ENCODE measurements at places on chromosomes 13 and 19.
A peak's percentile ranks its signal among the peaks of the same experiment; 100 is the strongest.

GRCh38 chr19:1069009-1069779, 2.2 kb downstream of the ARHGAP45 start:
- peak; percentile 78 for DNase-seq

DNA sequence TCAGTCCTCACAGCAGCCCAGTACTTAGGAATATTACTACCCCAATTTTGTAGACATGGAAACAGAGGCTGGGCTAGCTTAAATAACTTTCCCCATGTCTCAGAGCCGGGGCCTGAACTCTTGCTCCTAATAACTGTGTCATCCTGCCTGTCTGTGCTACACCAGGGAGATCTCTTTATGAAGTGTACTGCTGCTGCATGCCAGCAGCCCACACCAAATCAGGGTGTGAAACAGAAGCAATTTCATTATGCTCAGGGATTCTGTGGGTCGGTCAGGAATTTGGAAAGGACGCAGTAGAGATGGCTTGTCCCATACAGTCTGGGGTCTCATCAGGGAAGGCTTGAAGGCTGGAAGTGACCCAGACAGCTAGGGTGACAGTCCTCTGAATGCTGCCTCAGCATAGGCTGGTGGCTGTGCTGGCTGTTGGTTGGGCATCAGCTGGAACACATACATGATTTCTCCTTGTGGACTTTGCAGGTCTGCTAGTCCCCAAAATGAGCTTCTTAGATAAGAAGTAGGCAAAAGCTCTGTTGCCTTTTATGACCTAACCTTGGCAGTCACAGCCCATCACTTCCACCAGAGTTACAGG, 22.6 kb downstream of the ZNF507 start:
- DNase-seq, result no peak

DNA sequence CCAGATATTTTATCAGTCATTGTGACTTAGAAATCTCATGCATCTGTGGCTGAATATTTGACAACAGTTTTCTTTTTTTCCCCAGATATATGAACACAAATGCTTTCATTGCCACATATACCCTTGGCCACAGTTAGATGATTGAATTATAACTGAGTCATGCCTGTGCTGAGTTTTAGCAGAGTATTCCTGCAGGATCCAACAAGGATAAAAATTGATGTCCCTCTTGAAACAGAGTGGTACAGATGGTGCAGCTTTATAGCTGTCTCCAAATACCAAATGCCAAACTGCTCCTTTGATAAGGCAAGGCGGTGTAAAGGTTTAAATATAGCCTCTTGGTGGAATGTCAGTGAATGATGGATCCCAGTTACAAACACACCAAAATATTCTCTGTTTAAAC, 428.5 kb downstream of the GPC6 start:
- no peak for DNase-seq

DNA sequence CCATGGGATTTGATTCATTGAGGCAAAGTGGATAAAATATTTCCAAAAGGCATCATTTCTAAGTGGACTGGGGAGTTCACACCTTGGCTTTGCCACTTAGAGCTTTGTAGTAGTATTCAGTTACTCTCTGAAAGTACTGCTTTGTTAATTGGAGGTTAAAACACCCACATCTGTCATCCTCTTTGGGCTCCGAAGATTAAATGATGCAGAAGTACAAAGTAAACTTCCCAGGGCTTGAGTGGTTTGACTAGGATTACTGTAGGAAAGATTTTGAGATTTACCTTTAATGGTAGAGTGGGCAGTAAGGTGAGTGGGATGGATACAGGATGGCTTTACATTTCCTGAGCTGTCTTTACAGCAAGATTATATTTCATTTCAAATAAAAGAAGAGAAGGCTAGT, 42.4 kb downstream of the WASF3 start:
- no peak for DNase-seq

GRCh38 chr19:16073481-16073880, 2.8 kb upstream of the TPM4 start:
- DNase-seq, result no peak

DNA sequence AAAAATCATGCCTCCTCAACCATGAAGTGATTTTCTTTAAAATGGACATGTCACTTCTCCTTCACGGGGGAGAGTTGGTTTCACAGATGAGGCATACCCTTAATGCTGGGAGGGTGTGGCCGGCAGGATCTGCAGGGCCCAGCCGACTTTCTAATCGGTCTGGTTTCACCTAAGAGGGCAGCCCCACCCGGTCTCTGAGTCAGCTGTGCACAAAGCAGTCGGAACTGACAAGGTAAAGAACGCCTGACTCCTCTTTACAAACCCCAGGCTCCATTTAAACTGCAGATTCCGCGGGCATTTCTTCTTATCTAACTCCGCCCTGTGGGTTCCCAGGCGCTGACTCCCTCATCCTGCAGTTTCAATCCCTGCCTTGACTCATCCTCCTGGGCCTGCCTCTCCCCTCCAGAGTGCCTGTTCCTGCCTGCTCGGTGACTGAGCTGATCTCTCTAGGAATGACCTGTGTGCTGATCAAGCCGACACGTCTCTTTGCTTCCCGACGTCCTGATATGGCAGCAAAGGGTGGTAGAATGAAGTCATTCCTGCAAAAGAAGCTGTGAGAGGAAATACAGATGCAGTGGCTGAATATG, 63.4 kb downstream of the EFNB2 start:
- no peak for DNase-seq

DNA sequence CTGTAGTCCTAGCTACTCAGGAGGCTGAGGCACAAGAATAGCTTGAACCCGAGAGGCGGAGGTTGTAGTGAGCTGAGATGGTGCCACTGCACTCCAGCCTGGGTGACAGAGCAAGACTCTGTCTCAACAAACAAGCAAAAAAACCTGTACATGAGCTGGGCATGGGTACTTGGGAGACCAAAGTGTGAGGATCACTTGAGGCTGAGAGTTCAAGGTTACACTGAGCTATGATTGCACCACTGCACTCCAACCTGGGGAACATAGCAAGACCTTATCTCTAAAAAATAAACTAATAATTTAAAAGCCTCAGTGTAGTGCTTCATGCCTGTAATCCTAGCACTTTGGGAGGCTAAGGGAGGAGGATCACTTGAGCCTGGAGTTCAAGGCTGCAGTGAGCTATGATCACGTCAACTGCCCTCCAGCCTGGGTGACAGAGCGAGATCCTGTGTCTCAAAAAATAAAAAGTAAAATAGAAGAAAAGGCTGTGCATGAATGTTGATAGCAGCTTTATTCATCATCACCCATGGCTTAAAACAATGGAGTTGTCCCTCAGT, 12.3 kb upstream of the DOCK6 start:
- no peak for DNase-seq

DNA sequence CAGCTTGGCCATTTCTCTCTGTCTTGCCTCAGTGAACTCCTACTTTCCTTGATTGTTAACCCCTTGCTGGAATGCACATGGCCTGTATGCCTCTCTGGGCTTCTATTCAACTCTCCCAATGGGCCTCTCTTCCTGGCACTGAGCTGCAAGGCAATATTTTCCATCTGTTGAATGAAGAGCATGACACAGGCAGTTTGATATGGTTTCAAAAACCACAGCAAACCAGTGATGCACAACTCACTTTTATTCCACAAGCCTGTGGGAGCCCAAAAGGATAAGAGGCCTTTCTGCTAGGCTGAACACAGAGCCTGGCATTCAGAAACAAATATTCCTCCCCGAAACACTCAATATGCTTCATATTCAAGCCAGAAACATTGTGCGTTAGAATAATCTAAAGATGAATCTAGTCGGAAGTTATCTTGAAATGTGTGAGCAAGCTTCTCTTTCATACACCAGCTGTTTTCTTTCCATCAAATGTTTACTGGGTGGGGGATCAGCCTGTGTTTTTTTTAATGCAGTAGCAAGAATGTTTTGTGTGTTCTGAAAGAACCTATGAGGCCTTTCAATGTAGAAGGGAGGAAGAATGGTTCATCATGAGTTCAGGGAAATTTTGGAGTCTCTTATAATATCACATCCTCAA, 443.1 kb upstream of the SPRY2 start:
- no peak for DNase-seq

DNA sequence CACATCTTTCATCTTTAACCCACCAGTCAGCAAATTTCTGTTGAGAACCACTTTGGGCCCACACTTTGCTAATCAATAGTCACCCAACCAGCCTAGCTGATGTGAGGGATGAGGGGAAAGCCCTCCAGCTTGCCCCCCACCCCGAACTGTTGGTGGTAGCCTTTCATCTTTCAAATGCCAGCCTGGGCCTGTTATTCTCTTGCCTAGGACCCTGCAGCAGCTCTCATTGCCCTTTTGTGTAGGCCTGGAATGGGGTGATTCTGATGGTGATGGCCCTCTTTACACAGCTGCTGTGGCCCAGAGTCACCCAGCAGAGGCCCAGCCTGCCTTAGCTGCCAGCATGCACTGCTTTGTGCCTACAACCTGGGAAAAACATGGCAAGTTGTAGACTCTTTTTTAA, 294.5 kb downstream of the SLC7A1 start:
- DNase-seq, result no peak

GRCh38 chr19:4909156-4909896, at the start of gene UHRF1:
UHRF1 (plus strand) TSS chr19:4909501; CDS start chr19:4910886, 1,385 bp downstream.
- no peak for DNase-seq

DNA sequence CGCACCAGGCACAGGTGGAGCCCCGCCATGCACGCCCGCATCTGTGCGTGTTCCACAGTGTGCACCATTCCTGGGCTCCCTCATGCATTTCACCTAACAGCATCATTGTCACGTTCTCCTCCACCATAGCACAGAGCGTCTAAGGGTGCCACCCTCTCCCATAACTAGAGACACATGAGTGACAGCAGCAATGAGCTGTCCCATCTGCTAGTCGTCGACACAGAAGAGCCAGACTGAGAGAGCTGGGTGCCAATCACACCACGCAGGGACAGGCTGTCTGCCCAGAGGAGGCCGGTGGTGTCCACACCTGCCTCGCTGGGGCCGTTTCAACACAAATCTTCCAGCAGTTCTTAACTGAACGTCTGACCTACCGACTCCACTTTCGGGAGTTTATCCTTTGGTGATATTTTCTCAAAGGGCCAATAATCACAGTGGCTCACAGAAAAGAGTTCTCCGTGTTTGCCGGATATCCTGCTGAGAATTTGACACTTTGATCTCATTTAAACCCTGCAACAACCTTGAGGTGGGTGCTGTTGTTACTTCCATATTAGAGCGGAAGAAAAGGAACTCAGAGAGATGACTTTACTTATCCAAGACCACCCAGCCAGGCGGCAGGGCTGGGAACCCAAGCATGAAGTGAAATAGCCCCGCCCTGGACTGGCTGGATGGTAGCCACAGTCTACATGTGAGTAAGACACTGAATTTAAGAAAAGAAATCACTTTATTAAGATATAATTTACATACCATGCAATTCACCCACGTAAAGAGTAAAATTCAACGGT, 16.2 kb downstream of the CLEC11A start:
- DNase-seq, result no peak

DNA sequence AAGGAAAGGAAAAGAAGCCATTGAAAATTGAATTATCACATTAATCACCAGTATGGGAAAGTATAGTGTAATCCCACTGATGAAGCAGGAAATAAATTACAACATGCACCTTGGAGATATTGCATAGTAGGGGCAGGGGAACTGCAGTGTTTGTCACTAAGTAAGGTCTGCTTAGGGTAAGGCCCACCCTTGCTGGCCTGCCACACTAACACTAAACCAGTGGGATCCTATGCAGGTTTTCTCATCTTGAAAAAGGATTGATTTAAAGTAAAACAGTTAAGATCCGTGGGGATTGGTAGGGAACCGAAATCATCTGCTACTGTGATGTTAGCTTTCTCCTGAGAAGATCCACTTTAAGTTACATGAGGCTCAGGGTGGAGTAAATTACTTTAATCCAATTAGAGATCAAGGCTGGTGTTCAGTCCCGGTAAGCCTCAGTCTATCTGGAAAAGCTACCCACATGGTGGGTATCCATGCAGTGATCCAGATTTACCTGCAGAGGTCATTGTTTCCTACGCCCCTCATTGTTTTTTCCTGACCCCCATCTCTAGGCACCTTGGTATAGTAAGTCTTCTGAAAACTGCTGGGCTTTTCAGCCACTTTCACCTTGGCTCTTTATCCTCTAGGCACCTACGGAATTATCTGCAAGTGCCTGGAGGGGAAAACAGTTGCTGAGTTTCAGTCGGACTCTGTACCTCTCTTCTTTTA, 1014.9 kb upstream of the ATXN8OS start:
- no peak for DNase-seq

DNA sequence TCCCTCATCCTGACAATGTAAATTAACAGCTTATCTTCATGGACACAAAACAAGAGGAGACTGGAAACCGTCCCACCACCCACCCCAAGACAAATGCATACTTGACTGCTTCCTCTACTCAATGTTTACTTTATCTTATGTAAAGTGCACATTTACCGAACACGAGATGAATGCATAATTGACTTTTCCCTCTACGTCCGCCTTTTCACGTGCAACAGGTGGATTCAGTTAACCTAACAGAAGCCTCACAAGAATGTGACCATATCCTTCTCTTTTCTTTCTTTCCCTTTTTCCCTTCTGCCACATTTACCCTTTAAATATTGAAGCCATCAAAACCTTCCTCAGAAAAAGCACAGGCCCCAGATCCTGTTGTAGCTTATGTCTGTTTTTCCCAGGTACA, 468.0 kb downstream of the UQCRFS1 start:
- DNase-seq, result no peak

- DNase-seq, result no peak
Measured at GRCh38 chr19:11982526-11982925, 17.7 kb downstream of the ZNF763 start.

GRCh38 chr13:59409634-59410200, 754.0 kb downstream of the DIAPH3 start:
- no peak for DNase-seq

GRCh38 chr19:39112338-39112890, 13.2 kb upstream of the PAK4 start:
- no peak for DNase-seq
